ENCODE measurements at places on chromosomes 1 and 21. TPM values are rescaled to one million over a fixed set of nuclear protein-coding genes. Genes with fewer than 3 reads are reported as not detected.

DNA sequence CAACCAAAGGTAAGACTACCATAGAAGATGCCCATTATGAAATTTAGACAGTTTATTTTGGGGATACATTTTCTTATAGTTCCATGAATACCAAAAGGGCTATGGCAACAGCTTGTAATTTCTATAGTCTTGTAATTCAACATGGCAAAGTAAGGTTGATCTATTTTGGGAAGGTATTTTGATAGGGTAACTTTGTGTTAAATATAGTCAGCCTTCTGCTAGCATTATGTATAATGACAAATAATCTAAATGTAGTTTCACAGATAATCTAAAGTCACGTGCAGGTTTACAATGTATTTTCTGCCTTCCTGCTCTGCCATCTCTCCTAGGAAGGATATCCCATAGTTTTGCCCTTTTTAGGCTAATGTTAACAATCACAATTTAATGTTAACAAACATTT lies 85.9 kb upstream of the DPH5 start:
- DNase-seq, result no peak

GRCh38 chr1:12778907-12779306 lies 5.4 kb downstream of the PRAMEF12 start:
- no peak for DNase-seq

The PARS2 gene
- 5.4 TPM for polyA plus RNA-seq

The TMEM240 gene
- 8.1 TPM for polyA plus RNA-seq

The DNM3 gene
- polyA plus RNA-seq, result 5.2 TPM

All from right lung (tissue), 10 donors.